Naive thymus-derived CD8-positive, alpha-beta T cell (primary cell): ENCODE measurements at places on chromosomes 4 and X.

GRCh38 chrX:102599951-102600579 lies 750 bp downstream of the ARMCX5 start:
- DNase-seq = no peak

DNA sequence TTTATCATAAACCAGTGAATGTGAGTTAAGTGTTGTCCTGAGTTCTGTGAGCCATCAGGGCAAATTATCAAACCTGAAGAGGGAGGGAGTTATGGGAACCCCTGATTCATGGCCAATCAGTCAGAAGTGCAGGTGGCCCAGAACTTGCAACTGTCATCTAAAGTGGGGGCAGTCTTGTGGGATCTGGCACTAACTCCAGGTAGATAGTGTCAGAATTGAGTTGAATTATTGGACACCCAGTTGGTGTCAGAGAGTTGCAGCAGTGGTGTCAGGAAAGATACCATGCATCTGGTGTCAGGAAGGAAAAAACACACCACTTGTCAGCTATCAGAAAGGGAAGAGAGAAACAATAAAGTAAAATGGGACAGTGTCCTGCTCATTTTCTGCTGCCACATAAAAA lies 8.4 kb downstream of the CORIN start:
- no peak for DNase-seq

DNA sequence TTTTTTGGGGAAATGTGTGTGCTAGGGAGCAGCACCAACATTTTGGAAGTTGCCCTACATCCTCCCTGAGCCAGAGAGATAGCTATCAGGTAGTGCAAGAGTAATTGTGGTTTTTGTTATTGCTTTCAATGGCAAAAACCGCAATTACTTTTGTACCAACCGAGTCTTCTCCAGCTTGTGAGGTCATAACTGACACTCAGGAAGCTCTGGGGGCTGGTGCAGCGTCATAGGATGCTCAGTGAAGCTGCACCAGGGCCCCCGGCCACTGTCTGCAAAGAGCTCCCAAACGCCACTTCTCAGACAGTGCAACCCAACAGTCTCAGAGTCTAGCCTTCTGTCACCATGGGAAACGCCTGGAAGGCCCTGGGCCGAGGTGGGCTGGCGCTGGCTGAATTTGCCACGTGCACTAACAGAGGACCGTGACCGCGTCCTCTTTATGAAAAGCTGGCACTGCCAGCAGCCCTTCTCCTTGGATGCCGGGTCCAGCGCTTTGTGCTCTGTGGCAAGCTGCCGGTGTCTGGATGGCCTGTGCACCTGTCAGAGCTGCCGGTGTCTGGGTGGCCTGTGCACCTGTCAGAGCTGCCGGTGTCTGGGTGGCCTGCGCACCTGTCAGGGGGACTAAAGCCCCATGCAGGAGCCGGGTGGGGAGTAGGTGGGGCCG lies 19.4 kb downstream of the SH3TC1 start:
- no peak for DNase-seq

DNA sequence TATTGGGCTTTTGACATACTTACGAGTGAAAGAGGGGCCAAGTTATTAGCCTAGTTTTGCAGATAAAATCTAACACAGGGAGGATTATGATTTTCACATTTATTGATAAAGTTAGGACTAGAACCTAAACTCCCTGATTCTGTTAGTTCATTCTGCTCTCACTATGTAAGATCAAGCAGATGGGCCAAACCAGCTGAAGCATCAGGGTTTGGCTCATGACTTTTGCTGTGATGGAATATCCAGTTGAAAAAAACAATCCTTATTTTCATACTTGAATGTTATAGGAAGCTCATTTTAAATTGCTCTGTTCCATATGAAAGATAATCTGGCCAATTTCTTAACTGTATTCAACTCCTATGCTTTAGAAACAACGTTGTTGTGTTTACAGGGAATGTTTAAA lies 21.2 kb downstream of the SPRY1 start:
- DNase-seq = no peak

DNA sequence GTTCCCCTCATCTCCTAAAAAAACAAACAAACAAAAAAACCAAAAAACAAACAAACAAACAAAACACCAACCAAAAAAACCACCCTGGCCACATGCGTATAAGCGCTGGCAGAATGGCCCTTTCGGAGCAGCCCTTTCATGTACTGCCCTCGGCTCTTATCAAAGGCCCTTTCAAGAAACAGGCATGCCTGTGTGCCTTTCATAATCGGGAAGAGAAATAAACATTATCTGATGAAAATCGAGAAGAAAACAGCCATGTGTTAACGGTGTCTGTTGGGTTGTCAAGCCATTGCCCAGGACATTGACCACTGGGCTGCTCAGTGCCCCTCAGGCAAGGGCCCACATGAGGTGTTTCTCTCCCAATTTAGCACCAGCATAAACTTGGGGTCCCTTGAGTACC lies 68.3 kb downstream of the PJA1 start:
- DNase-seq = no peak

- no peak for DNase-seq
Measured at GRCh38 chrX:41553688-41554087, 106.5 kb downstream of the NYX start.

DNA sequence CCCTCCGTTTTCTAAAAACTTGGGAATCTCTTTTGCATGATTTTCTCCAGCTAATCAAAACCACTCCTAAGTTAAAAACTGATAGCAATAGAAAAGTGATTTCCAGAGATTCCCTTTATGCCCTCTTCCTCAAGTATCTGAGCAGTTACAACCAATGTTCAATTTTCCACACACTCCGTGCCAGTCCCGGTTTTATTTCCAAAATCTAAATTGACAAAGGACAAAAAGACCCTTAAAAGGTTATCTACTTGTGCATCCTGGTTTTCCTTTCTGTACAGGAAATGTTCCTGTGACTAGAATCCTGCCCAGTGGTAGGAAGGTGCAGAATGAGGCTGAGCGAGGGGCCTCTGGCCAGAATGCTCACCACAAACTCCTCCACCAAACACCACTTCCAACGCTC lies 1.3 kb downstream of the SFRP2 start:
- no peak for DNase-seq

DNA sequence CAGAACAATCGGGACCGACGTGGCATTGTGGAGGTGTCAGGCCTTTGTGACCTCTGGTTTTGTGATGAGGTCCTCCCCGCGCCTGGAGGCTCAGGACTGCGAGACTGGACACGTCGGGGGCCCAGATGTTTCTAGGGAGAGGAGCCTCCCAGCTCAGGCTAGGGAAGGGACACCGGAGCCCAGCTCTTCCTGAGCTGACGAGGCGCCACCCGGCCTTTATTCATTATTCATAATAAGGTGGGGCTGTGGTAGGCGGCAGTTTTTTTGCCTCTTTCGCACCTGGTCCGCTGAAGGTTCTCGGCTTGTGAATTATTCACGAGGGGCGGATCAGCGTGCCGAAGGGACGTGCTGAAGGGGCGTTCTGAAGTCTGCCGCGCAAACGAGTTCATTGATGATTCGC lies 2.3 kb upstream of the UBA1 start:
- peak; percentile 41 for DNase-seq

DNA sequence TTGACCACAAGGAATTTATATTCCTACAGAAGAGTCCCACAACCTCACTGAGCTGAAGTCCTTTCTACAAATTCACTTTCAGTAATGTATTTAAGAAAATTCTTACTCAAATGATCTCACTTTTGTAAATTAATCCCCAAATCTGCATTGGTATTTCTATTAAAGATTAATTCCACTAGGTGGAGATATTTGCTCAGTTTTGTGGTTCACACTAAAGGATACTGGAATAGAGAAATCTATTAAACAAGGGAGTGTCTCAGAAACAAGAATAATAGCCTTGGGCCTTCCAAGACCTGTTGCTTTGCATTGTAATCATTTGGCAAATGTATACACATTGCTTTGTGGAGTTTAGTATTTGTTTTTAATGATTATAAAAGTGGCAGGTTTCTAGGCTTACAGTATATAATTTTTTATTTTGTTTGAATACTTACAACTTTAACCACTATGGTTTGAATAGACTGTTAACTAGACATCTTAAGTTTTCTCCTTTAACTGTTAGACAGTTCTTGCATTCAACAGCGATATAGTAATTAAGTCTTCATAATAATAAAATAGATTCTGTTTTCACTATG lies 25.9 kb downstream of the CFAP299 start:
- no peak for DNase-seq

GRCh38 chr4:143382596-143382995 lies 45.9 kb downstream of the GAB1 start:
- no peak for DNase-seq

DNA sequence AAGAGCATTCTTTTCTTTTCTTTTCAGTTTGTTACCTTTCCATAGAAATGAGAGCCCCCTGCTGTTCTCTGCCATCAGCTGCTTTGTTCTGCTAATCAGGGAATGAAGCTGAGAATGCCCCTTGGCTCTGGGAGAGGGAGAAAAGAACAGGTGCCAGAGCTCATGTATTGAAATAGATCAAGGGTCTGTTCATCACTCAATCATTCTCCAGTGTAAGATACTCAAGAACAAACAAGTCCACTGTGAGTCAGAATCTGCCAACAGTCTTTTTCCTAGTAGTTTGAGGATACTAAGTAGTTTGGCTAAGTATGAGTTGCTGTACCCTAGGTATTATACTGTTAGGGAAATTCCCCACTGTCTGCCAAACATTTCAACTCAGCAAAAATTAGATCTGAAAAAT lies 144.3 kb downstream of the RTL3 start:
- DNase-seq = no peak

DNA sequence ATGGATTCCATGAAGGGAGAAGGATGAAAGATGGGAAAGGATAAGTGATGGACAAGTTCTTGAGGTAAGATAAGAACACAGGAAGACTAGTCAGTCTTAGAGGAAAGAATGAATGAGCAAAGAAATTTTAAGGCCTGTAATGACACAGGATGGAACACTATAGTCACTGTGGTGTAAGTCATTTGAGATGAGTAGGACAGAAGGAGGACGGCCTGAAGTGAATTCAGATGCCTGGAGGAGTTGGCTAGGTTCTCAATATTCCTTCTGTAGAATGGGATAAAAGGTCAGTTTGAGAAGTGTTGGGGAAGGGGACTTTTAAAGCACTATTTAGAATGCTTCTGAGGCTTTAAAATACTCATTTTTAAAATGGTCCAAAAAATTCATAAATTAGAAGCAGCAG lies 3.9 kb downstream of the MSMO1 start:
- no peak for DNase-seq

- DNase-seq = no peak
Measured at GRCh38 chr4:78149751-78150542, 92.8 kb downstream of the FRAS1 start.

DNA sequence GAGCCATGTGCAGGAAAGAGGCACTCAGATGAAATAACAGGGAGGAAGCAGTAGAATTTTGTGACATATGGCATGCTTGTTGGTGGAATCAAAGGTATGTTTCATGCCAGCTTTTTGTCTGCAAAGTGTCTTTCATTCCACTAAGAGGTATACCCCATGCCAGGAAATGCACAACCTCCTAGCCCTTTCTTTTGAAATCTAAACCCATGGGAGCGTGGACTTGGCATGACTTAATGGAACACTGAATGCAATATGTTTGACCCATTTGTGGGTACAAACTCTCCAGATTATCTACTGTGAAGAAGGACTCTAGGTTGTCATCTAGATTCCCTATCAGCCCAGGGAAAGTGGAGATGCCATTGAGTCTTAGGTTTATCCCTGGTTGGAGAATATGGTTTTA lies 338.3 kb upstream of the TEX13C start:
- no peak for DNase-seq

DNA sequence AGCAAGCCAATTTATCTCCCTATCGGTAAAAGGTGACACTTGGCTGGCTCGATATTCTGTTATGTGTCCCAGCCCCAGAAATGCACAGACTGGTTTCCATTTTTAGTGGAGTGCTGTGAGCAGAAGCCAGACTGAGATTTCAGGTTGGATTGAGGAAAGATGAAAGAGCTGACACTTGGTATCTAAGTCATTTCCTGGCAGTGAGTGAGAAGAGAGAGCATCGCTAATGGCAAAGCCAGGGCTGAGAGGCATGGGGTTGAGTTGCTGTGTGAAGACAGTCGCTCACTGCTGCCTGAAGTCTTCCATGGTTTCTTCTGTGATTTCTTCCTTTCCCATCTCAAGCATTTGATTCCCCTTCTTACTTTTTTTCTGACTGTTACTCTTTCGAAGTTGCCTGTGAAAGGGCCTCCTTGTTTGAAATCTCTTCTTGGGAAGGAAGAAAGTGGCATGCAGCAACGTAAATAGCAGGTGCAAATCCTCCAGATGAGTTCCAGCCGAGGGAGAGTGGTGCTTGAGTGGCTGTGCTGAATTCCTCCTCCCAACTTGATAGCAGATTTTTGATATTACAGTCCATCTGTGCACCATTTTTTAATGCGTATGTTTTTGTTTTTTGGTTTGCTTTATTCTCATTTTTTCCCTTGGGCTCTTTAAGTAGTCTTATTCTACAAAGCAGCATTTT lies 109.2 kb upstream of the LIMCH1 start:
- no peak for DNase-seq

- DNase-seq = no peak
Measured at GRCh38 chrX:6460893-6461490, 73.9 kb downstream of the VCX3A start.

DNA sequence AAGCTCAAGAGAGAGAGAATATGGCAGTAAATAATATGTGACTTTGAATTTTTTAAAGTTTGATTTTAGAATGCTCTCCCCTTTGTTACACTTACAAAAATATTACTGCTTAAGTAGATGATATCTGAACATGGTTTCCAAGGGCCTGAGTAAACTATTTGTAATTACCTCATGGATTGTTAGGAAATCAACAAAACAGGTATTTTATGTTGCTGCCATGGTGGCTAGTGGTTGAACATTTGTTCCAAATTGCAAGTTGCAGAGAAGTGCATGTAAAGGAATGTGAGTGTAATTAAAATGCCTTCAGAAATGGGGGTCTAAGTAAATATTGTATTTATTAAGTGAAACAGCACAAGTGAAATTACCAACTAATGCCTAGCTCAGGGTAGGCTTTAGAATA lies 27.6 kb downstream of the SEPTIN11 start:
- DNase-seq = no peak

GRCh38 chrX:57652705-57653104 lies 27.4 kb downstream of the NLRP2B start:
- no peak for DNase-seq

DNA sequence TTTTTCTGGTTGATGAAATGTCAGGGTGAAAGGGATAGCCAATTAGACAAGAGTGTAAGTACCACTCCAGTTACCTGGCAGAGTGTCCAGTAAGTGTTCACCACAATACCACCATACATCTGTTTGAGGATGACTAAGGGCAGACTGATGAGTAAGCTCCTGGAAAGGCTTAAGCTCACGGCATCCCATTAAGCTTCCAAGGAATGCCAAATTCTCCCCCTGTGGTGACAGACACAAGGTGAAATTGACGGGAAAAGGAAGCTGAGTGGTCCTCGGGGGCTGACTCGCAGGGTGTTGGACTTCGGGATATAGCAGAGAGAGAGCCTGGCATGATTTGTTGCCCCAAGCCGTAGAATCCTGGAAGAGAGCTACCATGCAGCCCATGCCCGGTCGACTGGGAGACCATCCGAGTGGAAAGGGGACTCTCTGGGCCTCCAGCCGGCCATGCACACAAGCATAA lies 7.6 kb upstream of the BST1 start:
- no peak for DNase-seq

- peak; percentile 49 for DNase-seq
Measured at GRCh38 chrX:48956728-48957414, 536 bp downstream of the OTUD5 start.

GRCh38 chr4:26248647-26249046 lies 72.2 kb upstream of the RBPJ start:
- no peak for DNase-seq
